ENCODE measurements at places on chromosomes 6 and 20.

- no peak for DNase-seq
Measured at GRCh38 chr6:33583591-33584155, 3.6 kb upstream of the BAK1 start.

DNA sequence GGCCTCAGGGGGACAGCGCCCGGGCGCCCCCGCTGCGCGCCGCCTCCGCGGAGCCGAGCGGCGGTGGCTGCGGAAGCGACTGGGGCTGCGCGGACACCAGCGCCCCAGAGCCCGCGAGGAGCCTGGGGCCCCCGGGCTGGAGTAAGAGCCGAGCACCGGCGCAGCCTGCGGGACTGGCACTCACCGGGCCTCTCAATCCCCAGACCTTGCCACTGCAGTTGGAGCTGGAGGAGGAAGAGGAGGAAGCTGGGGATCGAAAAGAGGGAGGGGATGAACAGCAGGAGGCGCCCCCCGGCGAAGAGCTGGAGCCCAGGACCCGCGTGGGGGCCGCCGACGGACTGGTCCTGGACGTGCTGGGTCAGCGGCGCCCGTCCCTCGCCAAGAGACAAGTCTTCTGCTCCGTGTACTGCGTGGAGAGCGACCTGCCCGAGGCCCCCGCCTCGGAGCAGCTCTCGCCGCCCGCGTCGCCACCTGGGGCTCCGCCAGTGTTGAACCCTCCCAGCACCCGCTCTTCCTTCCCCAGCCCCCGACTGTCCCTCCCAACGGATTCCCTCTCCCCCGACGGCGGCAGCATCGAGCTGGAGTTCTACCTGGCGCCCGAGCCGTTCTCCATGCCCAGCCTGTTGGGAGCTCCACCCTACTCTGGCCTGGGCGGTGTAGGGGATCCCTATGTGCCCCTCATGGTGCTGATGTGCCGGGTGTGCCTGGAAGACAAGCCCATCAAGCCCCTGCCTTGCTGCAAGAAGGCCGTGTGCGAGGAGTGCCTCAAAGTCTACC lies 590 bp downstream of the RNF217 start:
- DNase-seq = peak; percentile 57

- DNase-seq = no peak
Measured at GRCh38 chr20:5715071-5715841, 34.9 kb upstream of the SHLD1 start.

DNA sequence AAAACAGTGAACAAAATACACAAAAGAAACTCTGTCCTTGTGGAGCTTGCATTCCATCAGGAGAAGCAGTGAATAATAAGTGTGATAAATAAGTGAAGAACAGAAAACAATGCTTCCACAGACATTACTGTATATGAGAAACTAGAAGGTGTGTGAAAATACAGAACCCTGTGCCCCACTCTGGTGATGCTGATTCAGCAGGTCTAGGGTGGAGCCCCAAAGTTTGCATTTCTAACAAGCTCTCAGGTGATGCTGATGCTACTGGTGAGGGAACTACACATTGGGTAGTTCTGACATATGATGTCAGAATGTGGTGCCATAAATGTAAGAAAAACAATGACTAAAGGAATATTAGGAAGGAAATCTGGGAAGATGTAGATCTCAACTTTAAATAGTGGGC lies 601.4 kb upstream of the BTBD3 start:
- no peak for DNase-seq

- DNase-seq = no peak
Measured at GRCh38 chr20:62652894-62653305, 10.6 kb downstream of the SLCO4A1 start.

DNA sequence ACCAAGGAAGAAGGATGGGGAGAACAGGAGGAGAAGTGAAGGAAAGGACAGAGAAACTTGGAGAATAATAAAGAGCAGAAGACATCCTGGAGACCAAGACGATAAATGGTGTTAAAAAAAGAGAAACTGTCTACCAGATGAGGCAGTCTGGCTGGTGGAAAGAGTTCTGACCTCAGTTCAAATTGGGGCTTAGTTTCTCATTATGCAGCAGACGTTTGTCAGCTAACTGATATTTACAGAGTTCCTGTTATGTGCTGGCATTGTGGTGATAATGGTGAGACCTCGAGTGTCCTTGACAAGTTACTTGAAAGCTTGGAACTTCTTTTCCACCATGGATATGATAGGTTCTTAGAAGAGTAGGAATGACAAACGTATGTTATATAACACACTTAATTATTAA lies 142.7 kb downstream of the LRRC1 start:
- DNase-seq = no peak

DNA sequence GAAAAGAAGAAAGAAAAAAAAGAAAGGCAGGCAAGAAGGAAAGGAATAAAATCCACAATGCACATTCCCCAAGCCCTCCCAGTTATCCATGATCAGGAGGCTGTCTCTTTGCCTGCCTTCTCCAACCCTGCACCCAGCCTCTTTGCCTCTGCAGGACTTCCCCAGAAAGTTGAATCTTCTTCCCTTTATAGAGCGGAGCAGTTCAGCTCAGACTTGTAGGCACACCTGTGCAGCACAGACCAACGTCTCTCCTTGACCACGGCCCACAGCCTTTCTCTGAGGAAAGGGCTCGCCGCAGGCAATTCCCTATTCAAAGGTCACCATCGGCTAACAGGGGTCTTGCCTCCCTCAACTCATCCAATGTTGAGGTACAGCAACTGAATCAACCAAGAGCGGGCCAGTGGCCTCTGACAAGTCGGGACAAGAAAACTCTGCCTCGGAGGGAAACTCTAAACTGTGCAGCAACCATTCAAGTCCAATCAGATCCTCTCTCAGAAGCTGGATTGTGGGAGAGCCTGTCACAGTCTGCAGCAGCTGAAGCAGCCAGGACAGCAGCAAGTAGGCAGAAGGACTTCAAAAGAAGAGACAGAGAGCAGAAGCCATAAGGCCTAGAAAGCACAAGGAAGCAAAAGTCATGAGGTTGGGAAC lies 529.2 kb upstream of the JARID2 start:
- no peak for DNase-seq

DNA sequence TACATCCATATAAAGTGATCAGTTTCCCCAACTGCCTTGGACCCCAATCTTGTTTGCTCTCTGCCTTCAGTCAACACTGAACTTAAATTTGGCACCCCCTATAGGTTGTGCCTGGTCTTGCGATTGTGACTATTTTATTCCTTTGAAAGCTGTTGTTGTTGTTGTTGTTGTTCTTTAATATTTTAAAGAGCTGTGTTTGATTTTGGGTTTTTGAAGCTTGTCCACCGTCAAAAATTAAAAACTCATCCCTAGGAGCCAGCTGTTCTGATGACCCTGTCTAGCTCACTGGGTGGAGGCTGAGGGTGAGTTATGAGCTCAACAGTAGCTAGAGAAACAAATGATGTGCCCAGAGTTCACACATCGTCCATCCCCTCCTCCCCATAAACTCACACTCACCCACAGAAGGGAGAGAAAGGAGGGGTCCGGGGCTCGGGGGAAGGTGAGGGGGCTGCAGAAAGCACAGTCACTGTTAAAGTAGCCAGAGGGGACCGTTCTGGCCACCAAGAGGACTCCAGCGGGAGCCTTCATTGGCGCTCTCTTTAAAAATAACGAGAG lies 4.0 kb downstream of the SIM1 start:
- DNase-seq = peak; percentile 48

DNA sequence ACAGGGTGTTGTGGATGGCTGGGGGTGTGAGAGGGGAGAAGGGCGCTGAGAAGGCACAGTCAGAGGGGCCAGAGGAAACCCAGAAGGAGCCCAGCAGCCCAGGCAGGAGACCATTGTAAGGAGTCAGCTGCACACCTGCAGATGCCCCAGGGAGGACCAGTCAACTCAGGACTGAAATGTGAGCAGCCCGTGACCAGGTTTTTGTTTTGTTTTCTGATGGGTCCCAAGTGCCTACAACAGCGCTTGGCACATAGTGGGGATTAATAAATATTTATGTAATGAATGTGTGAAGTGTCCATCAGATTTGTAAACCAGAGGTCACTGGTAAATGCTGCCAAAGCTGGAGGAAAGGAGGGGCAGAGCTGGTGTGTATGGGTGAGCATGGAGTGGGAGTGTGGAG lies 30.2 kb downstream of the TRAM2 start:
- DNase-seq = no peak

DNA sequence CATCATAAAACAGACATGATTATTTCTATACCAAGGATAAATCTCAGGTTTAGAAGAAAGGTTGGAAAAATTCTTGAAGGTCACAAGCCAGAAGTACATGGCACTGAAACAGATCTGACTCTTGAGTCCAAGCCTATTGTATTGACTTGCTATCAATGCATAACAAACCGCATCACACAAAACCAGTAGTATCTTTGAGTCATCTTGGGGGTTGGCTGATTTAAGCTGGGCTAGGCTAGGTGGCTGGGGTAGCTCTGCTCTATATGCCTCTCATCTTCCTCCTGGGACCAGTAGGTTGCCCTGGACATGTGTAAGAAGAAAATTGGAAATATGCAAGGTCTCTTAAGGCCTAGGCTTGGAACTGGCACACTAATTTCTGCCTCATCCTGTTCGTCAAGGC lies 37.0 kb upstream of the RAB23 start:
- no peak for DNase-seq

DNA sequence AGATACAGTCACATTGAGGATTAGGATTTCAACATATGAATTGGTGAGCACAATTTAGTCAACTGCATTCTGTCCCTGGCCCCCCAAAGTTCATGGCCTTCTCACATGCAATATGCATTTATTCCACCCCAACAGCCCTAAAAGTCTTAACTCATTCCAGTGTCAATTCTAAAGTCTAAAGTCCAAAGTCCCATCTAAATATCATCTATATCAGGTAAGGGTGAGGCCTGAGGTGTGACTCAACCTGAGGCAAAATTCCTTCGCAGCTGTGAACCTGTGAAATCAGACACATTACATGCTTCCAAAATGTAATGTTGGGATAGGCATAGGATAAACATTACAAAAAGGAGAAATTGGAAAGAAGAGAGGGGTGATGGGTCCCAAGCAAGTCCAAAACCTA lies 27.8 kb downstream of the CLIC5 start:
- no peak for DNase-seq

GRCh38 chr6:61841958-61842357 lies 444.1 kb downstream of the KHDRBS2 start:
- DNase-seq = no peak

DNA sequence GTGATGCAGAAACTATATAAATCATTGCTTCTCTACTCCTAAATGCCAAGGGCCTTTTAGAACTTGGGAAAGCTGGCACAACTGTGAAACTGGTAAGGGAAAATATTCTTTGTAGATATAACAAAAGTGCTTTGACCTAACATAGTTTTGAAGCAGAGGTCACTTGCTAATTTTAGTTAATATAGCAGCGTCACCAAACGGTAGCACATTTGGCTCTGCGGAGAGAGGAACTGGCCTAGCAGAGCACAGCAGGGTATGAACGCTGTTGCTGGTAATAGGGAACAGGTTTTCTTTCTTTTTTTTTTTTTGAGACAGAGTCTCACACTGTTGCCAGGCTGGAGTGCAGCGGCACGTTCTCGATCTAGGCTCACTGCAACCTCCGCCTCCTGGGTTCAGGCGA lies 67.4 kb downstream of the ECT2L start:
- peak; percentile 18 for DNase-seq

DNA sequence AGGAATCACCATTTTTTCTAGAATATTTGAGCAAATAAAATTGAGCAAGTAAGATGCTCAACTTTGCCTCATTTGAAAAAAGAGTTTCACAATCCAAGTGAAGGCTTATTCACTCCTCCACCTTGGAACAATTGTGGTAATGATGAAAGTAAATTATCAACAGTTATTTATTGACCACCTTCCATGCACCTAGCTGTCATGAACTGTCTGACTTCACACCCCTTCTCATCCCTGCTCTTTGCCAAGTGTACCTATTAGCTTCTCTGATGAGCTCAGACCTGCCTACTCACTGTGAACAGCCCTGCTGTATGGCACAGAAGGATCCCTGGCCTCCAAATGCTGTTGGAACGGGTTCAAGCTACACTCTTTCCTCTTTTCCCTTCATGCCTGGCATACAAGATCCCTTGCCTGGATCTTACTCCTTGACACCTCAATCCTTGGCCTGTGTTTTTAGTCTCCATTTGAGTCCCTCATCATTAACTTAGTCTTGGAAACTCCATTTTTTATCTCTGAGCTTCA lies 99.0 kb upstream of the PREP start:
- no peak for DNase-seq

DNA sequence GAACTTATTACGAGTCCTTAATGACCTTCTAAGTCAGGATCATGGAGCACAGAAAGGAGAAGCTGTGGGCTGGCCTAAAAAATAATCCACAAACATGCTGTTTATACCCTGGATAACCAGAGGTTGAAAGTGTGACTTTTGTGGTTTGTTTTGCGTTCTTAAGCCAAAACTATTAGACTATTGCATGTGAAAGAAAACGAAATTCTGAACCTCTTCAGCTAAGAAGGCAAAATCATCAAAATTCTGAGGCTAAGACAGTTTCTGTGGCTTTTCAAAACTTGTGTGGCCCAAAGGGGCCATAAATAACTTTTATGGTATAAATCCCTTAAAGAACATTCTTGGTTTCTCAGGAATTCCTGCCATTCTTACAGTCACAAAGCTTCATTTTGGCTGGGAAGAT lies 251.0 kb downstream of the UST start:
- peak; percentile 95 for DNase-seq

- DNase-seq = no peak
Measured at GRCh38 chr6:145073811-145074210, 661.5 kb downstream of the EPM2A start.

DNA sequence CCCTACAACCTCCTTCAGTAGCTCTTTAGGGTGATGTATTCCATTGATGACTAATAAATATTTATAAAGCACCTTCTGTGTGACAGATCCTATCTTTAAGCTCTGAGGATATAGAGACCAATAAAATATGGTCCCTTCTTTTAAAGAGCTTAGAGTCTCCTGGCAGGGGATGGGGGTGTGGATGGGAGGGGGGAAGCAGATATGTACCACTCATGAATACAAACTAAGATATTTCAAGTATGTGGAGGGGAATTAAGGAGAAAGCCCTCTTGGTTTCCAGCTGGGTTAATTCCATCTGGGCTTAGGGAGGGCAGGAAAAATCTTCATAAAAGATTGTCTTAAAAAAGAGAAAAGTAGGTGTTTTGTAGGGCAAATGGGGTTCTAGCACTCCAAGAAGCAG lies 21.6 kb upstream of the FBXO9 start:
- peak; percentile 90 for DNase-seq

- DNase-seq = peak; percentile 66
Measured at GRCh38 chr6:119280668-119281067, 68.9 kb downstream of the MAN1A1 start.

All from fibroblast of skin of scalp (primary cell).